Ascending aorta (tissue), 2 donors: ENCODE measurements at places on chromosomes 3 and 15.

DNA sequence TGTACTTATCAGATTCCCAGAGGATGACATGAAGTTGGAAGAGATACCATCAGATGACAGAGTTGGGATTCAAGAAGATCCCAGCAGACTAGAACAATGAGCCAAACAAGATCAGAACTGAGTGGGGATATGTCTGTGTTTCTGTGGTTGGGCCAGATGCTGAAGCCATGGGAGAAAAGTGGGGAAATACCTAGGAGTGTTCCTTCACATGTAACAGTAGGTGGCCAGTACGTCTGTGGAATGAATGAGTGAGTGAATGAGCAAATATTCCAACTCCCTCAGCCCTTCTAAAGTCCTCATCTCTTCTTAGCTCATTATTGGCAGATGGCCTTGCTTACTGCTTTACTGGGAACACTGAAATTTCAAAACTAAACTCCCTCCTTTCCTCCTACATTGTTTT lies 32.2 kb upstream of the GREM1 start:
- H3K4me1 ChIP-seq, result peaks cover 5% of the 10 kb centered on the region
- no peak overlapping the region for H3K4me3 ChIP-seq
- H3K27ac ChIP-seq, result no peak overlapping the region
- H3K36me3 ChIP-seq, result no peaks in the 10 kb centered on the region
- H3K27me3 ChIP-seq, result no peaks in the 10 kb centered on the region

DNA sequence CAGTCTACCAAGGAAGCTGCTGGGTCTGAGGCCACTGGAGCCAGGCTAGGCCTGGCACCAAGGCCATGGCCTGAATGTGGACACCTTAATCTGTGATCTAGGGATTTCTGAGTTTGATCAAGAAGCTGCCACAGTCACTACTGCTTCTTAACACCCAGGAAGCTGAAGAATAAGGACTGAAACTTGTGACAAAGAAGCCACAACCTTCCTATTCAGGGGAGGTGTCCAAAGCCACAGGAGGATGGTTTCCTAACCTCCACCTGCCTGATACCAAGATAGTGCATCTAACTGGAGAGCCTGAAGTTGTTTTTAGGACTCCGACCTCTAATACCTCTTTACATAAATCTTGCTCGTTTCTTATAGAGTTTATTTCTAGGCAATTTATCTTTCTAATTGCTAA lies 5.5 kb upstream of the ANO10 start:
- DNase-seq, result no peak
- H3K36me3 ChIP-seq, result no peaks in the 10 kb centered on the region
- H3K4me3 ChIP-seq, result no peak overlapping the region
- H3K27me3 ChIP-seq, result no peaks in the 10 kb centered on the region

- no peak for DNase-seq
- no peak overlapping the region for H3K4me3 ChIP-seq
- H3K36me3 ChIP-seq, result peaks cover 6% of the 10 kb centered on the region
- H3K4me1 ChIP-seq, result no peaks in the 10 kb centered on the region
- H3K27ac ChIP-seq, result no peak overlapping the region
Measured at GRCh38 chr3:124360155-124360554, 368.2 kb upstream of the ROPN1 start.

- no peaks in the 10 kb centered on the region for H3K36me3 ChIP-seq
- H3K27me3 ChIP-seq, result no peaks in the 10 kb centered on the region
- no peak overlapping the region for H3K27ac ChIP-seq
Measured at GRCh38 chr3:24199775-24200247, 254.7 kb downstream of the NR1D2 start.
